Mucosa of gallbladder (tissue), 1 donor: ENCODE measurements at places on chromosomes 4 and X. TPM values are rescaled to one million over a fixed set of nuclear protein-coding genes. Genes with fewer than 3 reads are reported as not detected.
A peak's percentile ranks its signal among the peaks of the same experiment; 100 is the strongest.

Gene NCAPG
- 1.4 TPM for total RNA-seq

Gene RAP2C
- total RNA-seq = 26.6 TPM

DNA sequence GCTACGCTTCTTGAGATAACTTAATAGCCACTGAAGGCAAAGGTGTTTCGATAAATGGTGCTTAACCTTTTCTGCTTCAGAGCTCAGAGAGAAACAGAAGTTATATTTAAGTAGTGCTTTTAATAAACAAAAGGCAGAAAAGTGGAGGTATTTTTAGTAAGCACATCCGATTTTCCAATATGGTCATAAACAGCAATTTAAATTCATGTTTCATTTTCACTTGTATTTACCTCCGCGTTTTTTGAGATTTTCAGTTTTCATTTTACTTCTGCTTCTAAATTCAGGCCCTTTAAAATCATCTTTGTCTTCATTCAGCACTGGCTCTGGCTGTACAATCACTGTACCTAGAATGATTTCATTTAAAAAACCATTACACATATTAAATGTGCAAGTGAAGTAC lies 92.4 kb downstream of the ATRX start:
- DNase-seq = no peak

GRCh38 chr4:2598511-2599303 lies 62.3 kb downstream of the FAM193A start:
- no peak for DNase-seq

- no peak for DNase-seq
Measured at GRCh38 chr4:113179091-113179490, 129.6 kb downstream of the ANK2 start.

GRCh38 chr4:94926936-94927335 lies 169.2 kb downstream of the BMPR1B start:
- no peak for DNase-seq

DNA sequence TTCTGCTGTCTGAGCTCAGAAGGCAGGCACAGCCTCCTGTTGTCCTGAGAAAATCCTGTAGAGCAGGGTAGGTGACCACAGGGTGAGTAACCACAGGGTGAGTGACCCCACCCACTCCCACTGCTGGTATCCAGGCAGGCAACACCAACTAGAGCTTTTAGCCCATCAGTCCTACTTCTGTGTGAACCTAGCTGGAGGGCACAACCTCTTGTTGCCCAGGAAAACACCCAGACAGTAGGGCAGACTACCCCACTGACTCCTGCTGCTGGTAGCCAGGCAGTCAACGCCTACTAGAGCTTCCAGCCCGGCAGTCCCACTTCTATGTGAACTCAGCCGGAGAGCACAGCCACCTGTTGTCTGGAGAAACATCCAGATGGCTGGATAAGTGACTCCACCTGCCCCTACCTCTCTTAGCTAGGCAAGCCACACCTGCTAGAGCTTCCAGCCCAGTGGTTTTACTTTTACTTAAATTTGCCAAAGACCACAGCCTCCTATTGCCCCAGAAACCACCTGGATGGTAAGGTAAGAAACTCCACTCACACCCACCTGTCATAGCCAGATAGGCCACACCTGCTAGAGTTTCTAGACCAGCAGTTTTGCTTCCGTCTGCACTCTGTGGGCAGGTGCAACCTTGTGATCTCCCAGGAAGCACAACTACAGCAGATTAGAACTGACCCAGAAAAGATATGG lies 371.6 kb downstream of the INPP4B start:
- peak; percentile 34 for DNase-seq

GRCh38 chr4:52105276-52105675 lies 54.2 kb downstream of the SPATA18 start:
- no peak for DNase-seq
